ENCODE measurements at places on chromosomes 6 and 20. TPM values are rescaled to one million over a fixed set of nuclear protein-coding genes. Genes with fewer than 3 reads are reported as not detected.

GABRR2 gene
- 0.24 TPM for polyA plus RNA-seq

CD164 gene
- polyA plus RNA-seq = 146 TPM

NCOA7 gene
- 8.8 TPM for polyA plus RNA-seq

RAMACL gene
- 0.17 TPM for polyA plus RNA-seq

NR2E1 gene
- polyA plus RNA-seq = not detected

OLIG3 gene
- polyA plus RNA-seq = not detected

RTN4IP1 gene
- polyA plus RNA-seq = 5.7 TPM

MATN4 gene
- polyA plus RNA-seq = 0.13 TPM

RIPPLY2 gene
- polyA plus RNA-seq = not detected

SYNE1 gene
- 34.1 TPM for polyA plus RNA-seq

DNA sequence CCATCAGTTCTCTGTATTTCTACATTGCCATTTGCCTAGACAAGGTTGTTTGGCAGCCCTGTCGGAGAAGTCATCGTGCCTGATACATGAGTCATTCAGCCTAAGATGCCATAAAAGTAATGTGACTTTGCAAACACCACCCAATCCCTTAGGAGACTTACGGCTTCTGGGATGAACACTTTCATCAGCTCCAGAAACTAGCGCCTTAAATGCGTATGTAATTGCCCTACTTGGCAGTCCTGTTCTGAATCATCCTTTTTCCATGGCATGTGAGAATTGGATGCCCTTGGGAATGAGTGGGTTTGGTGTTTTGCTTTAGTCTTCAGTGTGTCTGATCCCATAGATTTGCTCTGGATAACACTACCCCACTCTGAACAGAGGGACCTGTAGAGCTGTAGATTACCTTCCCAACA, 158.5 kb downstream of the SASH1 start:
- peak; percentile 80 for DNase-seq

GRCh38 chr6:167933847-167934246, 63.6 kb upstream of the KIF25 start:
- DNase-seq = no peak

DNA sequence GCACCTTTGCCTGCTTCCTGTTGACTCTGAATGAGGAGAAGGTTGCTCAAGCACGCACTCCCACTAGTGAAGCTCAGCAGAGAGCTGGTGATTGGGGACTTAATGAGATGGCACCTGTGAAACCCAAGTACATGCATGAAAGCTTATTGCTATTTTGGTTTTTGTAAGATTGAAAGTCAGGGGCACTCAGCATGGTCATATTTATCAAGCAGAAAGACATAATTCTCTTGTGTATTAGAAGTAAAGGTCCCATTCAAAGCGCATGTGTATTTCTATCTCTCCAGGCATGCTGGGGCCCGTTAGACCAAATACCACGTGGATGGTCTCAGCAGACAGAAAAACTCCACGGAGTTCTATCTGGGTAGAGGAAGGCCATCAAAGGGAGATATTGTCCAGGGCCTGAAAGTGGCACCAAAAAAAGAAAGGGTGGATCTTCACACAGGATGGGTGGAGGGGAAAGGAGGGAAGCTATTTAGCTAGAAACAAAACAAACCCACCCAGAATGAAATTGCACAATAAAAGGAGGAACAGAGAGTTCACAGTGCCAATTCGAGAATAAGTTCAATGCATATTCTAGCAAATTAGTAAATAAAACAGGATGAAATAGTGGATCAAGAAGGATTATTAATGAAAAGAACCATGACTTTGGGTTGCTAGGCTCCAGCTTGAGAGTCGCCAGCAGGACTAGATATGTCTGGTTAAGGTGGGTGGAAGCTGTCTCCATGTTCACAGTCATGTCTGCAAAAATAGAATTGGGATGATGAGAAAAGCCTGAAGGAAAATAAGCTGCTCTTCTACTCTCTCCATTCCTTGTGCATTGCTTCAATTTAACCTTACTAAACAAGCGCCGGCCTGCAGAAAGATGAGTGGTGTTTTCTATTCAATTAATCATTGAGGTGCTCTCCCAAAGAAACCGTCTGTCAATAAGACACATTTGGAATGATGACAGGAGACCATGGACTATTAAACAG, 224.9 kb upstream of the DTNBP1 start:
- no peak for DNase-seq

DNA sequence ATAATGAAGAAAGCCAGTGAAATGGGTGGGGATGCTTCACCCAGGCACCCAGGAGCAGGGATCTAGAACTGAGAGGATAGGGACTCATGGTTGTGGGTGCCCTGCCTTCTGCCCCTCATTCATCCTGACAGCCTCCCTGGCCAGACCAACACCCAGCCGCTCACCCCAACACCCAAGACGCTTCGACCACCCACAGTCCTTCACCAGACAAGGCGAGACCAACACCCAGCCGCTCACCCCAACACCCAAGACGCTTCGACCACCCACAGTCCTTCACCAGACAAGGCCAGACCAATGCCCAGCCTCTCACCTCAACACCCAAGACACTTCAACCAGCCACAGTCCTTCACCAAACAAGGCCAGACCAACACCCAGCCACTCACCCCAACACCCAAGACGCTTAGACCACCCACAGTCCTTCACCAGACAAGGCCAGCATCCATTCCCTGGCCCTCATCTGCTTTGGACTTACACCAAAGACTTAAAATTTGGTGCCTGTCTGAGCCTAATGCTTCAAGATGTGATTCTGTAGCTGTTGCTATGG, 131.5 kb downstream of the ANKRD60 start:
- no peak for DNase-seq

DNA sequence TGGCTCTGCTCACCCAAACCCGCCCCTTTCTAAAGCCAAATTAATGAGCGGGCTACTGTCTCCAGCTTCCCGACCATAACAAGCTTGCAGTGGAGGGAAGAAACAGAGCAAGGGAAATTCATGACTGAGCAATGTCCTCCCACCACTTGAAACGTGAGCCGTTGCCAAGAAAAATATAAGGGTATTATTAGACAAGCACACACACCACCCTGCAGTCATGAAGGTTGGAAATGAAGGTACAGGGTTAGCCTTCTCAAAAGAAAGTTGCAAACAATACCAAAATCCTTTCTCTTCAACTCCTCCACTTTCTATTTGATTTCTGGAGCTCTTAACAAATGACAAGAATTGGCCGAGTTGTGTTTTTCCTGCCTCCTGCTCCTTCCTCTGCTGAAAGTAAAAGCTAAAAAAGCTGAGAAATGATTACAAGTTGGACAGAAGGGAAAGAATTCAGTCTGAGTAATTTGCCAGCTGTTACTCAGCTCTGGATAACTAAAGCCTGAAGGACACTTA, 151.1 kb upstream of the B3GAT2 start:
- DNase-seq = peak; percentile 71

GRCh38 chr6:157017861-157018260, 240.7 kb downstream of the ARID1B start:
- DNase-seq = peak; percentile 15

GRCh38 chr6:139490482-139490881, 116.0 kb upstream of the CITED2 start:
- DNase-seq = peak; percentile 58

- DNase-seq = peak; percentile 35
Observed at GRCh38 chr20:33415948-33416347, 14.6 kb upstream of the CDK5RAP1 start.

GRCh38 chr6:45462190-45463134, 84.7 kb upstream of the SUPT3H start:
- DNase-seq = no peak

GRCh38 chr6:152993431-152993830, 9.1 kb downstream of the MTRF1L start:
- DNase-seq = no peak

DNA sequence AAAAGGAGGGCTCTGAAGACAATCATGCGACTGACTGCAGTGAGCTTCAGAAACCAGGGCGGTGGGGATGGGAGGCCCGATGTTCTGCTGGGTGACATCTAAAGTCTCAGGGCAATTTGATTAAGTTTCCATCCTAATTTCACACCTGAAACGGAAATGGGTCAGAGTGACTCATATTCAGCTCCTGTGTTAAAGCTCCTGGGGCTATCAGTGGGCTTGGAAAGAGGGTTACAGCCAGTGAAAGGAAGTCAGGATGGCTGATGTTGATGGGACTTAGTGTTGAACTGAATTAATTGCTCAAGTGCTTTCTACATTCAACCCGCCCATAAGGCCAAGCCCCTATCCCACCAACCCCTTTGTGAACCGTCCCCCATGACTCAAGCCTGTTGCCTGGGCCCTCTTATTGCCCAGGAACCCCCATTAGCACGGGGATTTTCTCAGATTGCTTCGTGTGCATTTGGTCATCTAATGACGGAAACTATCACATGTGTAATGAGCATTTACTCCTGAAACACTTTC, 47.1 kb upstream of the TBC1D7 start:
- DNase-seq = no peak

- no peak for DNase-seq
Observed at GRCh38 chr6:118710616-118711015, 59.2 kb upstream of the CEP85L start.

DNA sequence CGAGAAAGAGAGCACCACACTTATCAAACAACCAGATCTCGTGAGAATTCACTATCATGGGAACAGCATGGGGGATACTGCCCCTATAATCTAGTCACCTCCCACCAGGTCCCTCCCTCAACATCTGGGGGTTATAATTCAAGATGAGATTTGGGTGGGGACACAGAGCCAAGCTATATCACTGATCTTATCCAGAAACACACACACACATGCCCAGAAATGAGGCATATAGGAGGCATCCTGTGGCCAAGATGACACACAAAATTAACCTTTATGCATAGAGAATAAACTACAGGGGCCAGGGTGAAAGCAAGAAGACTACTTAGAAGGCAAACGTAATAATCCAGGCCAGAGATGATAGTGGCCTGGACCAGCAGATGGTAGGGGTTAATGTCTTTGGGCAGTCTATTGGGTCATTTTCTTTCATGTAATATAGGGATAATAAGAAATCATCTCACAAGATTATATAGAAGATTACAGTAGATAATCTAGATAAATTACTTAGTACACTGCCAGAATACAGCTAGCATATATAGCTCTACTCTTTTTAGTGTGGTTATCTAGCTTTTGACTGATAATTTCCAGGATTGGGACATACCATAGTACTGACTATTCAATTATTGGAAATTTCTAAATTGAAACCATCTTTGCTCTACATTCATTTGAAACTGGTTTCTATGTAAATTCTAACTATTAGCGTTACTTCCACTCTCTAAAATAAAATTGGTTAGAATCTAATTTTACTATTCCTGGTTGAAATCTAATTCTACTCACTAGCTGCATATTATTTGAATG, 20.0 kb downstream of the RNF144B start:
- no peak for DNase-seq

- DNase-seq = no peak
Observed at GRCh38 chr6:15996030-15996429, 132.9 kb upstream of the MYLIP start.

- DNase-seq = peak; percentile 93
Observed at GRCh38 chr20:4064144-4064909, 49.0 kb upstream of the RNF24 start.

DNA sequence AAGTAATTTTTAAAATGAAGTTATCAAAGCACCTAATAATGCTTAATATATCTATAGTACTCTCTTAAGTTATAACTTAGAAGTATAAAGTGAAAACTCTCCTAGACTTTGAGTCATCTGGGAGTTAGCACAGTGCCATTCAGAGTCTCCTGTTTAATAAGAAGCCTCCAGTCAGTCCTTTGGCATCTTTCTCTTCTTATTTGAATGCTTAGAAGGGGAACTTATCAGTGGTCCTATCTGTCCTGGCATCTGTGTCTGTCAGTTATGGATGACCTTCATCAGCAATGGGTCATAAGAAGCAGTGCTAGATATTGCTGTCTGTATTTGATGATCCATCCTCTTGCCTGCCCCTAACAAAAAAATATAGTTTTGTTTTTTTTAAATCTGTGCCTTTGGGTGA, 15.2 kb downstream of the TMEM200A start:
- no peak for DNase-seq

DNA sequence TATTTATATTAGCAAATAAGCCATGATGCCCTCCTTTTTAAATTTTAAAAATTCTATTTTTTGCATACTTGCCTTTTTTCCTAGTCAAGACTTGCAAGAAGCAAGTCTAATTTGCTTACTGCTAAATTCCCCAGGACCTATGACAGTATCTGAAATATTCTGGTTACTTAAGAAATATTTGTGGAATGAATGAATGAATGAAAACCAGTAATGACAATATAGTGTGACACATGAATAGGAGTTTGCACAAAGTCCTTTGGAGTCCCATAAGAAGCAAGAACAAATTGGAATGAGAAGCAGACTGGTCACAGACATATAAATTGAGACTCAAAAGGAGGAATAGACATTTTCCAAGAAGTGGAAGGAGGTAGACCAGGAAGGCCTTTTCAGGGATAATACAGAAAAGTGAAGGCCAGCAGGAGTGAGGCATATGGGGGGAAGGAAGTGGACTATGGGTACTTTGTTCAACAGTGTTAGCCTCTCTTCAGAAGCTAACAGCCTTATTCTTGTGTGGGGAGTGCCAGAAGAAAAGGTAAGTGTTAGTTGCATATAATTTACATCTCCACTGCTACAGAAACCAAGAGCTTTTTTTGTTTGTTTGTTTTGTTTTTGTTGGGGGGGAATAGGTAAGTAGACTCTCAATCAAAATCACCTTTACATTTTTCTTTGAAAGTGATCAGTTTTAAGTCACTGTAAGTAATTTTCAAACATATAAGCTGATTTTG, 93.6 kb upstream of the FAM184A start:
- no peak for DNase-seq

- no peak for DNase-seq
Observed at GRCh38 chr20:16446991-16447390, 126.3 kb downstream of the KIF16B start.

GRCh38 chr6:101686653-101687052, 293.1 kb downstream of the GRIK2 start:
- no peak for DNase-seq

- DNase-seq = no peak
Observed at GRCh38 chr20:64168381-64169090, 4.3 kb downstream of the MYT1 start.

DNA sequence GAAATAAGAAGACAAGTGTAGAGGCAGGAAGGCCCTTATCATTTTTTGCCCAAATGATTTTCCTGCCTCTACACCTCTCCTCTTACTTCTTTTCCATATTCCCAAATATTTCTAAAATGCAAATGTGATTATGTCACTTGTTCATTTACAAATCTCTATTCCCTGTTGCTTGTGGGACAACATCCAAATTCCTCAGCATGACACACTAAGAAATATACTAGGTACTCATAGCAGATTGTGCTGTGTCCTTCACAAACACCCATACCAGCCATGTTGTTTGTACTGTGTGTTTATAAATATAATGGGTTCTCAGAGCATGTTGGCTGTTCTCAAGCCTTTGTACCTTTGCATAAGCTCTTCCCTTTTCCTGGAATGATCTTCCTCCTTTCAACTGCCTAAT, 17.7 kb upstream of the FYN start:
- DNase-seq = peak; percentile 18

- DNase-seq = no peak
Observed at GRCh38 chr6:116094041-116094440, 6.6 kb upstream of the NT5DC1 start.

GRCh38 chr6:104702126-104702841, 157.4 kb downstream of the HACE1 start:
- no peak for DNase-seq

DNA sequence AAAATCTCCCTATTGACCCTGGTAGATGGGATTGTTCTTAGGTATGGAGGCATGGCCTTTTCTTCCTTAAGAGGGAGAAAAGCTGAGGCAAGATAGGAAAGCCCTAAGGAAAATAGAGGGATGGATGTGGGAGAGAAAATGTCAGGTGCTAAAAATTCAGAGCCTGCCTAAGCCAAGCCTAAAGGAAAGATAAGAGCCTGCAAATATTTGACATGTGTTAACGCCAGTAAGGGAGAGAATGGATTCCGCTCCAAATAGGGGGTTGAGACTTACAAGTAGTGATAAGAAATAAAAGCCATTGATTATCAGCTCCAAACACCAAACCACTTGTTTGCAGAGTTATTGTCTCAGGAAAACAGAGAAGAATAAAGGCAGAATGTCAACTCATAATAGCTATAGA, 533.6 kb downstream of the PTPRT start:
- no peak for DNase-seq

Data from IMR-90 (cell line).